Right lobe of liver (tissue), 6 donors: ENCODE measurements at places on chromosomes 2 and 18. TPM values are rescaled to one million over a fixed set of nuclear protein-coding genes. Genes with fewer than 3 reads are reported as not detected.
A peak's percentile ranks its signal among the peaks of the same experiment; 100 is the strongest.

Gene SLC40A1
- 155 TPM for total RNA-seq

DNA sequence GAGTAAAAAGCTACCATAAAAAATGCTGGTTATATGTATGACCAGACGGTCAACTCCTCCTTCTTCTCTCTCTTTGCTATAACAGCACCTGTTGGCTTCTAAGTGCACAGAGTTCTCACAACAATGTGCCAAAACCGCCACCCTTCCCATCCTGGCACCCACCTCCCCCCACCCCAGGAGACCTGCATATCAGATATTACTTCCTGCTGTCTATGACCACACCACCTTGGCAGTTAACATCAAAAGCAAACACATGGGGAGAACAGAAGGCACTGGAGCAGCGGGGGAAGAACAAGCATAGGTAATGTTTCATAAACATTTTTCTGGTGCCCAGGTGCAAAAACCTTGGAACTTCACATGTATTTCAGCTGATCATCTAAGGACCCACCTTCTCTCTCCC lies 15.5 kb downstream of the SPRED2 start:
- DNase-seq = no peak

Gene COLEC11
- total RNA-seq = 25.2 TPM

- DNase-seq = no peak
Measured at GRCh38 chr18:31659576-31660177, 24.7 kb downstream of the B4GALT6 start.

- no peak for DNase-seq
Measured at GRCh38 chr2:154637456-154637855, 61.0 kb upstream of the KCNJ3 start.

- no peak for DNase-seq
Measured at GRCh38 chr18:3250237-3251107, 2.9 kb downstream of the MYL12A start.

DNA sequence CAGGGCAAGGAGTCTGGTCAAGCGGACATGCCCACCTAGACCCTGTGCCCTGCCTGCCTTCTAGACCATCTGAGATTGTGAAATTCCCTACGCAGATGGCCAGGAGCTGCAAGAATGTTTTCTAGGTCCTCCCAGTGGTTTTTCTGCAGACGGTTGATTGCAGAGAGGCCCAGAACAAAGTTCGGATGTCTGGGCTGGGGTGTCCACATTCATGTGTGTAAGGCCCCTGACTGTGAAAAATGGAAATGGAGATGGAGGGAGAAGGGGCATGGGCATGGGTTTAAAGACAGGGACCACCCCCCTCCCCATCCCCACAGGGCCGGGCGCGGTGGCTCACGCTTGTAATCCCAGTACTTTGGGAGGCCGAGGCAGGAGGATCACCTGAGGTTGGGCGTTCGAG lies 11.8 kb downstream of the ARHGAP25 start:
- DNase-seq = no peak

Gene GALR1
- total RNA-seq = not detected

- no peak for DNase-seq
Measured at GRCh38 chr2:65511306-65511705, 78.9 kb upstream of the SPRED2 start.

DNA sequence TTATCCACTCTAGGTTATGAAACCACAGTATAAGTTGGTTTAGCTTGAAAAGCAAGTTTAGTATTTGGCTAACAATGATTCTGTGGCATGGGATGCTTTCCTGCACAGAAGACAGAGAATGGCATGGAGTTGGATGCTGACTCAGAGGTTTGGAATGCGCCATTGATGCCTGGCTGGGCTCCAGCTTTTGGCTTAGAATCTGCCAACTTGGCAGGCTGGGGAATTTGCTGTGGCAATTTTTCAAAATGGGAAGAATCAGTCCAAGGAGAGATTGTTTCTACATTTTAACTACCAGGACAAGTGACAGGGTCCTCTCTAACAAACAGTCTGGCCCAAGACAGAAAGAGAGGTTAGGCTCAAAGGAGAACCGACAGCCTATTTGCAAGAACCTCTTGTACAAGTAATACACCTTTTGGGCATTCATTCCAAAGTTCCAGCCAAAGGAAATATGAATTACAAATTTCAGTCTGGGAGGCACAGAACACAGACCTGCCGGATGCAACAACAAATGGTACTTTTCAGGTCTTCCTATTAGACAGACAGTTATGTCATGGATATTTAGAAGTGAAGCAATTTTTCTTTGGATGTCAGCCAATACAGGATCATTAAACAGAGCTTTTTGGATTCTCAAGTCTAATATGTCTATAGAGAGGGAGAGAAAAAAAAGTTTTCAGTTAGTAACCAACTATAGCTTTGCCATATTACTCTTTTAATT lies 1027.7 kb downstream of the TMEM182 start:
- DNase-seq = peak; percentile 82

Gene MPP4
- total RNA-seq = 0.12 TPM

DNA sequence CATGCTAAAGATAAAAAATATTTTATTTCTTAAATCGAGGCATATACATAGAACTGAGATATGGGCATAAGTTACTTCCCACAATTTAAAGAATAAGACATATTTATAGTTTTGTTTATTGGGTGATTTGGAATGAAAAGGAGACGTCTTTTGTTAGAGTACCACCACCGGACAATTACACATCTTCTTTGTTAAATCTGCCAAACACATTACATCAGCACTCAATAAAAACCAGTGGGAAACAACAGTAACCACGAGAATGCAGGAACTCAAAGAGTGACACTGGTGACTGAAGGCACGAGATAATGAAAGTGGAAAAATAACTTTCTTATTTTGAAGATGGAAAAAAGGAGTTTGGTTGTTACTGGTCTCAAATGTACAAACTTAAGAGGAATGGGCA lies 92.6 kb upstream of the TFCP2L1 start:
- no peak for DNase-seq

- no peak for DNase-seq
Measured at GRCh38 chr2:55838653-55839052, 84.9 kb downstream of the EFEMP1 start.

- DNase-seq = no peak
Measured at GRCh38 chr18:8515142-8515865, 93.9 kb upstream of the RAB12 start.

Gene MEP1B
- 1.7 TPM for total RNA-seq

Gene UGT1A5
- 4.7 TPM for total RNA-seq

DNA sequence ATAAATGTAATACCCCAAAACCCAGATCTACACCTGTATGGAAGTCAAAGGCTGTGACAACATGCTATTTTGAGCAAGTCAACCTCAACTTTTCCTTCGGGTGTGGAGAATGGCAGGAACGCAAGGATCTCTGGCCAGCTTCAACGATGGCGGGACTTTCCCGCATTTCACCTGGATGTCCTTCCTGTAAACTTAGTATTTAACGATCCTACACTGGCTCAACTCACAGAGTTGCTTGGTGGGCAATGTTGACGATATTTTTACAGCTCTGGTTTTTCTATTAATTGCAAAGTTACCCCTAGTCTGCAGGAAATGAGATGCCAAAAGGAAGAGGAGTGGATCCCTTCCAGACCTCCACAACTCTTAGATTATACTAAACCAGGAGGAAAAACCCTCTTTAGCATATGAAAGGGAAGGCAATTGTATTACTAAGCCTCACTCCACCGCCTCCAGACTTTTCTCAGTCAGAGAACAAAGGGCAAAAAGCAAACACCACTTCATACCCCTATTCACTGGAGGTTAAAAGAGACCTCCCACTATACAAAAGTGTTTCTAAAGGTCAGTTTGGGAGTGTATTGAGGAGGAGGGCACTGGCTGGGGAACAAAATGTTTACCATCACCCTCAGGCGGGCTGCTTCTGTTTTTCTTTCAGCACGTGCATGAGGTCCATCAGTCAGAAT lies 56.5 kb upstream of the ACVR1 start:
- DNase-seq = no peak

DNA sequence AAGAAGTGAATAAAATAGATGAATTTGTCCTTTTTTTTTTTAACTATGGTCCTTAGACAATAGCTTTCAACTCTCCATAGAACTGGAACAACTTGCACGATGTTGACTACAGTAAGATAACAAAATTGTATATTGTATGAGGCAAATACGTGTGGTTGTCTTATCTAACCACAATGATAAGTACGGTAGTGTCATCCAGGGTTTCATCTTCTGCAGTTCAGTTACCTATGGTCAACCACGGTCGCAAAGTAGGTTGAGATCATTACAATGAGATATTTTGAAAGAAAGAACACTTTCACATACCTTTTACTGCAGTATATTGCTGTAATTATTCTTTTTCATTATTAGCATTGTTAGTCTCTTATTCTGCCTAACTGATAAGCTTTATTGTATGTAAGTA lies 295.2 kb downstream of the PARD3B start:
- DNase-seq = no peak

DNA sequence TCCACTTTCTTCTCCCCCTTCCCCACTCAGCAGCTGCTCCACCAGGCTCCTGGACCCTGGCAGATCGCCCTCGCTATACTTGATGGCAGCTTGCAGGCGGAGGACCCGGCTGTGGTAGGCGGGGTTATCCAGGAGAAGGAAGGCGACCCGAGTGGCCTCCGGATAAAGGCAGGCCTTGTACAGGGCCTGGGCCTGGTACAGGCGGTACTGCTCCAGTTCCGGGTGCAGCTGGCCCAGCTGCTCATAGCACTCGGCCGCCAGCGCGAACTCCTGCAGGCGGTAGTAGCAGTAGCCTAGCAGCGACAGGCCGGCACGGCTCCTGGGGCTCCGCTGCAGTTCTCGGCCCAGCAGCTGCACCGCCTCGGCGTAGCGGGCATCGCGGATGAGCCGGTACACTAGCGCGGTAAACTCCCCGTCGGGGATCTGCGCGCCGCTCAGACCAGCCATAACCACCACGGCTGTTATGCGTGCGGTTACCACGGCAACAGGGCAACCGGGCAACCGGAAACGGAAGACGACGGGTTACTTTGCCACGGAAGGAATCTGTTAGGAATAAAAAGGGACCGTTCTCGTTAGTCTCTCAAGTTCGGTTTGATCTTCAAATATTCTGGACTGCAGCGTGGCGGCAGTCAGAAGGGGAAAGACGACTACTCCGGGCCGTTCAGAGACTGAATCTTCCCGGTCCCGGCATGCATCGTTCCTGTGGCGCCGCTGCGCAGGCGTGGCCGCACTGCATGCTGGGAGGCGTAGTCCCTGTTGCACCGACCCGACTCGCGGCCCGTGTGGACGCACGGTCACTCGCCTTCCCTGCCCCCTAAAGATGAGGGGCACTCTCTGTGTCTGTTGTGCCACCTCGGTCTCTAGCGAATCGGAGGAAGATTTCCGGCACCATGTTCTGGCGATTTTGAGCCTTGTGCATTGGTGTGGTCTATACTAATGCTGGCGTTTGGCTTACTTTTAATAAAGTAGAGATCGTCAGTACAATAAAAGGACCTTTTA lies 226.0 kb downstream of the AGPS start:
- DNase-seq = peak; percentile 94

Gene PTPRN
- total RNA-seq = 0.31 TPM

- DNase-seq = no peak
Measured at GRCh38 chr2:216445501-216445900, 33.2 kb downstream of the SMARCAL1 start.

DNA sequence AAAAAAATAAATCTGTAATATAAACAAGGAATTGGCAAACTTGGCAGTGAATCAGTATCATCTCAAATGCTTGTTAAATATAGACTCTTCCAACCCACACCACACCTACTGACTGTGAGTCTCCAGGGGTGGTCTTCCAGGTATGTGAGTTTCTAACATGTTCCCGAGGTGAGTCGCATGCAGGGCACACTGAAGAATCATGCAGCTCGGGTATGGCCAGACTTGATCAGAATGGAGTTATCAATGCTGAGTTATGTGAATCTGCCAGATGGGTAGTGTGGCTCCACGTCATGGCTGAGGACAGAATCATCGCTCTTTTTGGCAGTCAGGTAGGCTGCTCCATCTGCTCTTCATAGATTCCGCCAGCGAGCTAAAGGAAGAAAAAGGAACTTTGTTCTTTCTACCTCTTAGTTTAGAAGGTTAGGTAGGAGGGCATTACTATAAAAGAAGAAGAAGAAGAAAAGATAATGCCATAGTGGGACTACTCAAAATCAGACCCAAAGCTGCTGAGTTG lies 1279.7 kb upstream of the ZEB2 start:
- no peak for DNase-seq

Gene KHK
- 251 TPM for total RNA-seq

DNA sequence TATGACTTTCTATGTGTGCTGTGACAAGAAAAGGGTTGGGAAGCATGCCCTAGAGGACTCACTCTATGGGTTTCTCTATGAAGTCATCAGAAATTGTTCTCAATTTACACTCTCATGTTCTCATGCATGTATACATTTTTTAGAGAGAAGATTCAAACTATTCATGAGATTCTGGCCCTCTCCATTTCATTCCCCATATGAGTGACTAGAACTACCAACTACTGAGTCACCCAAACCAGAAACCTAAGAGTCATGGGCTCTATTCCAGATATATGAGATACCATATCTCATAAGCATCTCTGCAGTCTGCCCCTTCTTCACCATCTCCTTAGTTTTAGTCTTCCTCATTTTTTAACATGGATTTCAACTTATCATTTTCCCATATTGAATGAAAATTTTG lies 87.7 kb downstream of the EXOC6B start:
- DNase-seq = no peak

GRCh38 chr2:134679745-134680144 lies 39.1 kb downstream of the TMEM163 start:
- DNase-seq = no peak

DNA sequence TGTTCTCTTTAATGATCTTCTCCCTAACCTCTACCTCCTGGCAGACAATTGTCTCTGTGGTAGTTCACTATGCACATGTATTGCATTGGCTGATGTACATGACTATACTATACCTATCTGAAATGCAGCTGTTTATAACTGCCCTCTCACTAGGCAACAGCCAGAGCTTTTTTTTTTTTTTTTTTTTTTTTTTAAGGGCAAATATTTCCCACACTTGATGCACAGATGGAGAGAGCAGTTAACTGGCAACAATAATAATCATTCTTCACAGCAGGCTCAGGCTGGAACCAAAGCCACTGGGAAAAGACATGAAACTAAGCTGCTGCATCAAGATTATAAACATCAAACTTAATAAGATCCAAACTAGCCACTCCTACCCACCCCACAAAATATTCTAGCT lies 707.7 kb downstream of the LRP1B start:
- DNase-seq = no peak

Gene IL36RN
- not detected for total RNA-seq

Gene GAREM1
- total RNA-seq = 11.3 TPM

Gene FASTKD1
- total RNA-seq = 19.0 TPM

DNA sequence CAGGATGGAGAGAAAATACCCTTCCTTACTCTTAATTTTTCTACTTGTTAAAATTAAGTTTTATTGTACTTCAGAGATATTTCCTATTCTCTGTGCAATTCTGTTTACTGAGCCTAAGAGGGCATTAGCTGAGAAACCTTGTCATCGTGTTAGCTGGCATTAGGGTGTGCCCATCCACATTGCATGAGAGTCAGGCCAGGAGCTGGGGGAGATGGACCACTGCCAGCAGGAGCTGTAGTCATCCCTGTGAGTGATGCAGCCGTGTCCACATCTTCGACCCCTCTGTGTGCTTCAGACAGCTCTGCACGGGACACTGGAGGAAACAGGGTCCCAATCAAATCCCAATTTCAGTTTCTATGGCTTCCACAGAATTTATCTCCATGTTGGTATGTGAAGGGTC lies 34.2 kb downstream of the ABCA12 start:
- no peak for DNase-seq

Gene ZAP70
- 0.99 TPM for total RNA-seq

Gene CARF
- 6.9 TPM for total RNA-seq
